ENCODE measurements at places on chromosomes 2 and 18.

GRCh38 chr2:65349863-65350262 is 82.5 kb downstream of the SPRED2 start:
- peak; percentile 71 for DNase-seq

DNA sequence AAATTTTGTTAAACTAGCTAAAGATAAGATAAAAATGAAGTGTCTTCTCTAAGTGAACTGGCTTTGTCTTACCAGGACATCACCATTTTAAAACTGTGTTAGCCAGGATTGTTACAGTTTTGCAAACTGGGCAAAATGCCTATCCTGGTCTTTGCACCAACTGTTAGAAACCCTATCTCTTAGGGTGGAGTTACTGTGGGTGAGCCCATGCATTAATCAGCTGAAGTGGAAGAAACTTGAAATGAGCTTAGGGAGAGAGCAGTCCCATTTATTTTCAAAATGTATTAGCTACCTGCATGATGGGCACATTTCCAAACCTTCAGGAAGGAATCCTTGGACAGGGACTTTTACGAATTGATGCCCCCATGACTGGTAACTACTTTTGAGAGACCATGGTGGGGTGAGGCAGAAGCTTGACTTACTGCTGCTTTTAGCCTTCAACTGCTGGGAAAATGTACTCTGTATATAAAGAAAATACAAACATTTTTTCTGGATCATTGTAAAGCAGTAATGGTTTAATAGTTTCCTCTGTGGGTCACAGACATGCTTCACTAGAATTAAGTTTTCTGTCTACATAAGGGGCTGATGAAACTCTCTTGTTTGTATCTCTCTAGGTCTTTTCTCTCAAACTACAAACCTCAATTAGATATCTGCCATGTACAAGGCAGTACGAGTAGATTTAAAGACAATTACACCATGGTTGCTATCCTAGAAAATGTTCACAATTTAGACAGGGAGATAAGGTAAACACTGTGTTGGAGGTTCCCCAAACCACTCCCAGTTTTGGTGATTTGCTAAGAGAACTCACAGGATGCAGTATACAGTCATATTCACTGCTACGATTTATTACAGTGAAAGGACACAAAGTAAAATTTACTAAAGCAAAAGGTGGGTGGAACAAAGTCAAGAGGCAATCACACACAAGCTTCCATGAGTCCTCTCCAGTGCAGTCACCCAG is 321.4 kb upstream of the MMADHC start:
- DNase-seq: peak; percentile 51

GRCh38 chr2:130808482-130809268 is 28.0 kb upstream of the ARHGEF4 start:
- DNase-seq: peak; percentile 25

DNA sequence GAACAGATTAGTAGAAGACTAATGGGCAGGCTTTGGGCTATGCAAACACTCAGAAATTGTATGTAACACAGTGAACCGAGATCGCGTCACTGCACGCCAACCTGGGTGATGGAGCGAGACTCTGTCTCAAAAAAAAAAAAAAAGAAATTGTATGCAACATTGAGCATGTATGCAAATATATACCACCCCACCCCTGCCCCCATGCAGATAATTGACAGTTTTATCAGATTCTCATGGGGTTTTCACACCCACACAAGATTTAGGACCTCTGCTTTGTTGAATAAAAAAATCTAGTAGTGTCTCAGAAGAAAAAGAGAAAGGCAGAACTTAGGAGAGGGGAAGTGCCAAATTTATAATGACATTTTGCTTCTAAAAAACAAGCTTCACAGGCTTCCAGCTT is 131.6 kb upstream of the FN1 start:
- DNase-seq: no peak

DNA sequence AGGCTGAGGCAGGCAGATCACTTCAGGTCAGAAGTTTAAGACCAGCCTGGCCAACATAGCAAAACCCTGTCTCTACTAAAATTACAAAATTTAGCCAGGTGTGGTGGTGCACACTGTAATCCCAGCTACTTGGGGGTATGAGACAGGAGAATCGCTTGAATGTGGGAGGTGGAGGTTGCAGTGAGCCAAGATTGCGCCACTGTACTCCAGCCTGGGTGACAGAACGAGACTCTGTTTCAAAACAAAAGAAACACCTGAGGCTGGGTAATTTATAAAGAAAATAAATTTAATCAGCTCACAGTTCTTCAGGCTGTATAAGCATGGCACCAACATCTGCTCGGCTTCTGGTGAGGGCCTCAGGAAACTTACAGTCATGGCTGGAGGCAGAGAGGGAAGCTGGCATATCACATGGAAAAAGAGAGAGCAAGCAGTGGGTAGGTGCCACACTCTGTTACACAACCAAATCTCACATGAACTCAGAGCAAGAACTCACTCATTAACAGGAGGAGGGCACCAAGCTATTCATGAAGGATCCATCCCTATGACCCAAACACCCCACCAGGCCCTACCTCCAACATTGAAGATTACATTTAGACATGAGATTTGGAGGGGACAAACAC is 244.1 kb upstream of the RBBP8 start:
- no peak for DNase-seq

All from A172 (cell line).